ENCODE measurements at places on chromosomes 3 and 15. TPM values are rescaled to one million over a fixed set of nuclear protein-coding genes. Genes with fewer than 3 reads are reported as not detected.

Gene ZPLD1
- total RNA-seq: under 0.01 TPM

Gene ARHGEF26
- total RNA-seq: 13.3 TPM

Gene KCNMB3
- total RNA-seq: 2.1 TPM

Gene CLEC3B
- total RNA-seq: 184 TPM

Gene LEO1
- total RNA-seq: 17.5 TPM

Gene SLC28A2
- total RNA-seq: not detected

Gene GUCA1C
- total RNA-seq: not detected

Gene CD86
- 2.2 TPM for total RNA-seq

Gene IL17RE
- total RNA-seq: 1.0 TPM

Gene MESP2
- total RNA-seq: 0.49 TPM

Gene NPHP3
- total RNA-seq: 33.9 TPM

Gene ATP13A4
- total RNA-seq: 0.62 TPM

Gene MUSTN1
- total RNA-seq: 165 TPM

Gene MKRN3
- 0.62 TPM for total RNA-seq
